Caki2 (cell line): ENCODE measurements at places on chromosomes 7 and 10.

GRCh38 chr7:98472521-98472954, 71.6 kb upstream of the BAIAP2L1 start:
- DNase-seq: no peak

DNA sequence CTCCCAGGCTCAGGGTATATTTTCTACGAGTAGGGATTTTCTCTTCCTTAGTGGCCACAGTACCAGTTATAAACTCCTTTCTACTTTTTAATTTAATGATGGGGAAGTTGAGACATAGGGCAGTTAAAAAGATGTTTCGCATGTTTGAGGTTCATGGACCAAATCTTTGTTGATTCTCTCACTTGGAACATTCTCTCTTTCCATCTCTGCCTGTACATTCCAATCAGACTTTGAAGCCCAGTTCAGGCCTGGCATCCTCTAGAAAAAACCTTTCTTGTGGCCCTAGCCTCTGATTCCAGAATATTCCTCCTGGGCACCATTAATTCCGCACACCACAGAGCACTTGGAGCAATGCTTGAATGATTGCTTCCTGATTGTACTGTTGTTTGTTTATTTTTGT, 18.5 kb downstream of the SLC13A4 start:
- DNase-seq: no peak

DNA sequence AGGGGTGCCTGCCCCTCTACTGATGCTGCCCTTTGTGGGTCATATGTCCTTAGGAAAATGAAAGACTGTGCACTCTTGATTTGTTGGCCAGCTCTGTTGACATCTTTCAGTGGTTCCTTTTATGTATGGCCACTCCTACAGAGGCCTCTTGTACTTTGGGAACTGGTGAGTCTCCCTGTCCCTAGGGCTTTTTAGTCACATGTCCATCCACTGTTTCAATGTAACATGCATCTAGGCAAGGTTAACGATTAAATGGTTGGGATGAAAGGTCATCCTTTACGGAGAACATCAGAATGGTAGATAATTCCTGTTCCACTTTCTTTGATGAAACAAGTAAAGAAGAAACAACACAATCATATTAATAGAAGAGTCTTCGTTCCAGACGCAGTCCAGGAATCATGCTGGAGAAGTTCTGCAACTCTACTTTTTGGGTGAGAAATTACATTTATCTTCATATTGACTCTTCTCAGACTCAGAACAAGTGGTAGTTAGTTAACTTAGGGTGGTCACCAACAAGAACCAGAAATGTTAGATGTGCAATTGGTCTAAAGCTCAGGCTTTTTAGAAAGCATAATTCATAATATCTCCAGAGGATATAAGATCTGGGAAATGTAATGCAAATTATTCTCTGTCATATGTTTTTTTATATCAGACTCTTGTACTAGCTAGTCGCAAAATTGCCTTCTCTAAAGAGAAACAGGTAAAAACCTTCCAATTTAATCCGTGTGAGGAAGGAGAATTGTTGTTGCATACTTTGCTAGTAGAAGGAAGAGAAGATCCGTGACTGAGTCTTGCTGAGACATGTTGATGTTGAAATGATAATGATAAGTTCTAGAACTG, at the start of gene ABCC2:
TSS of gene ABCC2 (plus strand) at position 194 of the 840 bp plus-strand sequence. CDS start at position 399, 205 bp downstream.
- DNase-seq: peak; percentile 84

DNA sequence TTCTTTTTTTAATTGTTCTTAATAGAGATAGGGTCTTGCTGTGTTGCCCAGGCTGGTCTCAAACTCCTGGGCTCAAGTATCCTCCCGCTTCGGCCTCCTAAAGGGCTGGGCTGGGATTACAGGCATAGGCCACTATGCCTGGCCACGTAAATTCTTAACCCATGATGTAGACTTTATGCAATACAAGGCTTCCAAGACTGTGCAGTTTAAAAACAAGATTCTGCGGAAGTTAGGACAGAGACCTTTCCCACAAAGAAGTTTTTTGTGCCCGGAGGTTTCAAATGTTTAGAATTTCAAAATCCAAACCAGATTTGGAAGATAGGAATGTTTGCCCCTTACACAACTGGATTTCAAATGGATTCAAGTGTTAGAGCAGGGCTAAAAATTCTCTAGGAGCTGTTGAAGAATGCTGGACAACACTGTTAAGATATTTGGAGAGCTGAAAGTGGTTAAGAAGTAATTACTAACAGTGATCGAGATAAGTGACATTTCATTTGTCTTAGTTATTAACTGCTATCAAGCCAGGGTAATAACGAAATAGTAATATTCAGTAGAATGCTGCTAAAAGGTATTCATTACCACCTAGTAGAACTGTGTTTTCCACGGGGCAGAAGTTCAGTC, 7.4 kb downstream of the APBB1IP start:
- no peak for DNase-seq

- DNase-seq: no peak
Observed at GRCh38 chr7:42745357-42746059, 166.4 kb downstream of the C7orf25 start.

- no peak for DNase-seq
Observed at GRCh38 chr10:66926841-66927240, 1.0 kb downstream of the LRRTM3 start.

- DNase-seq: no peak
Observed at GRCh38 chr7:480531-481218, 39.0 kb downstream of the PDGFA start.

GRCh38 chr7:106501605-106502580, 159.1 kb downstream of the CCDC71L start:
- no peak for DNase-seq

DNA sequence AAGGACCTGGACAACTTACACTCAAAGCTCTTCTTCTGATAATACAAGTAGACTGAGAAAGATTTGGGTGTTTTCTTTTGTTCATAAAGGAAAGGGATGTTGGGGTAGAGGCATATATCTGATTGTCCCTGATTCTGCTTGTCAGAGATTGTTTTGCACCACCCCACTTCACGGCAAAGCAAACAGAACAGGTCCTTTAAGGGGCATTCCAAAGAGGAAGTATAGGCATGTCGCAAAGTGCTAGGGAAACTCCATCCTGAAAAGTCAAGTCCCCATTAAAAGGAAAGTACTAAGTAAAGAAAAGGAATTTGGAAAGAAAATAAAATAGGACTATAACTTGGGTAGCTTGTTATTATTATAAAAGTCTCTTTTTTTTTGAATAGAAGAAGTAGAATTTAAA, 233.0 kb downstream of the DNAJB9 start:
- DNase-seq: no peak

- DNase-seq: peak; percentile 97
Observed at GRCh38 chr10:126199221-126199998, 188.9 kb downstream of the ADAM12 start.

- no peak for DNase-seq
Observed at GRCh38 chr7:141519623-141520022, 31.6 kb upstream of the AGK start.

DNA sequence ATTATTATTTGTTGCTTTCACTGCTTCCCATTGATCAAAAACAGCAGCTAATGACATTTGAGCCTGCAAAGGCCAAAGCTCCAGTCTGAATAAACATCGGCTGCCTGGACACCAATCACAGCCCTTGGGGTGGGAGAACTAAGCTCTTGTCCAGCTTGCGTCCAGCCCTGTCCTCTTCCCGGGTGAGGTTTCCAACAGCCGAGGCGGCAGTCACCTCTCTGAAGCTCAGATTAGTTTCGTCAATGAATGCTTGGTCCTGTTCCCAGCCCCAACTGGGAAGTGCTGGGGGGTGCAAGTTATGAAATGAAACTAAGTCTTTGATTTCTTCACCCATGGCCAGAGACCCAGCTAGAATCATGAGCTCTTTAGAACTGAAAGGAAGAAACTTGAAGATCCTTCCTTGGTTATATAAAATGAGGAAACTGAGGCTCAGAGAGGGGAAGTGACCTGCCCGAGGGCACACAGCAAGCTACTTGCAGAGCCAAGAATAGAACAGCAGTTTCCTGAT, 114.0 kb upstream of the TCF7L2 start:
- DNase-seq: no peak

DNA sequence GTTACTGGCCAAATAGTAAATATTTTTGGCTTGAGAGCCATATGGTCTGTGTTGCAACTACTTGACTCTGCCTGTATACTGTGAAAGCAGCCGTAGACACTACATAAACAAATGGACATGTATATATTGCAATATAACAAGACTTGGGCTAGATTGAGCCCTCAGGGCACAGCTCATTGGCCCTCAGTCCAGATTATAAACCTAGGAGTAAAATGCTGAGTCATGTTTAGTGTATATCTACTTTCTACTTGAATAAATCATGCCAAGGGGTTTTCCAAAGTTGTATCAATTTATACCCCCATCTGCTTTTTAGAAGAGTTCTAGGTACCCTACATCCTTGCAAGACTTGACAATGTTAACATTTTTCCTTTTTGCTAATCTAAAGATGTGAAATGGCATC, 27.4 kb upstream of the POU6F2 start:
- peak; percentile 14 for DNase-seq

- no peak for DNase-seq
Observed at GRCh38 chr7:81433206-81433605, 336.6 kb downstream of the HGF start.

GRCh38 chr7:116952635-116953371, 498 bp upstream of the ST7 start:
- peak; percentile 52 for DNase-seq

GRCh38 chr10:102072673-102073527, 7.8 kb downstream of the HPS6 start:
- peak; percentile 64 for DNase-seq

GRCh38 chr10:7359954-7360353, 50.9 kb downstream of the SFMBT2 start:
- DNase-seq: no peak

DNA sequence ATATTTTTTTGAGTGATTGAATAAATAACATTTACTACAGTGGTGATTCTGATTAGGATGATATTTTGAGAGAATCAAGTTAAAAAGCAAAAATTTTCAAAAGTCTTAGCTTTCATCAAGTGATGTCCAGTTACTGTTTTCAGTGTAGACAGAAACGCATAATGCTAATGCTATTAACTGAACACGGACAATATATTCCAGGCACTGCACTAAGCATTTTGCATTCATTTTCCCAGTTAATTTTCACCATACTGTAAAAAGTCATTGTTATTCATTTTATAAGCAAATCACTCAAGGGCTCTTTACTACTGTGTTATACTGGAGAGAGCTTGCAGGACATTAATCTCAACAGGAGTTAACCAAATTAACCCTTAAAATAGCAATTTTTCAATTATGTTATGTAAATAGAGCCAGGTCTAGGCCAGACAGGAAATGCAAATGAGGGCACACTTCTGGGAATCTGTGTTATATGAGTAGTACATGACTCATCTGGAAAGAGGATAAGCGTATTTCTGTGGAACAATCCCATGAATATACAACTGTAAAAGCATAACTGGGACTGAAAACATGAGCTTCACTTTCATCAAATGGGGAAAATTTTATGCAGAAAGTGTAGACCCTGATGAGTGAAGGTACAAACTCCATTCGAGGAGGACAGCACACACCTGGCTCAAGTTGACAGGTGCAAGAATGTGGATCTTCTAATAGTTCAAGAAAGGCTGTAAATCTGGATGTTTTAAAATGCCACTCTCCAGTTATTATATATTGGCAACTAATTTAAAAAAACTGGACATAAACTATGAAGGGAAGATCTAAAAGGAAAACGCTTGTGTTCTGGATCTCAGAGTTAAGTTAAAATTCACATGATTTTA, 75.4 kb downstream of the ANK3 start:
- peak; percentile 29 for DNase-seq

DNA sequence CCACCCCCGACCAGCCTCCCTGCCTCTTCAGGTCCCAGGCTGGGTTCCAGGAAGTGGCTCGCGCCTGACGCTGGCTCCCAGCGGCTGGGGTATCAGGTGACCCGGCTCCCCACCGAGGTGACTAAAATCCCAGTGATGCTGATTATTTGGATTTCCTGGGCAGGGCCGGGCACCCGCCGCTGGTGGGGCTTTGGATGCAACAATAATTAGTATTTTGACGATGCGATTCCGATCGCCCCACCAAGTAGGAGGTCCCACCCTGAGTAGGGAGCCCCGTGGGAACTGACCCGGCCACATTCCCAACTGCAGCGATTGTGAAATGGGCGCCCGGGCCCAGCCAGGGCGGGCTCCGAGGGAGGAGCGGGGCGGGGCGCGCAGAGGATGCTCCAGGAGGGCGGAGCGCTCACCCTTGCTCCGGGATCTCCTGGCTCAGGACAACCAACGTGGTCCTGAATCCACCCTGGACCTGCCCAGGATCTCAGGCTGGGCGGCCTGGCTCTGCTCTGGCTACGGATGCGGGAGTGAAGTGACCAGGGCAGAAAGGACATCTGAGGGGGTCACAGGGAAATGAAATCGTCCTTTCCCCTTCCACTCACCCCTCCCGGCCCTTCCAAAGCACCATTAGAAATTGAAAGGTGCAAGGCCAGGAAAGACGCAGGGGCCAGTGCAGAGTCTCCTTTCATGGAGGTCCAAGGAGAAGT, 32.6 kb downstream of the DUSP5 start:
- peak; percentile 66 for DNase-seq

GRCh38 chr7:45689797-45690761, 115.9 kb downstream of the ADCY1 start:
- no peak for DNase-seq

DNA sequence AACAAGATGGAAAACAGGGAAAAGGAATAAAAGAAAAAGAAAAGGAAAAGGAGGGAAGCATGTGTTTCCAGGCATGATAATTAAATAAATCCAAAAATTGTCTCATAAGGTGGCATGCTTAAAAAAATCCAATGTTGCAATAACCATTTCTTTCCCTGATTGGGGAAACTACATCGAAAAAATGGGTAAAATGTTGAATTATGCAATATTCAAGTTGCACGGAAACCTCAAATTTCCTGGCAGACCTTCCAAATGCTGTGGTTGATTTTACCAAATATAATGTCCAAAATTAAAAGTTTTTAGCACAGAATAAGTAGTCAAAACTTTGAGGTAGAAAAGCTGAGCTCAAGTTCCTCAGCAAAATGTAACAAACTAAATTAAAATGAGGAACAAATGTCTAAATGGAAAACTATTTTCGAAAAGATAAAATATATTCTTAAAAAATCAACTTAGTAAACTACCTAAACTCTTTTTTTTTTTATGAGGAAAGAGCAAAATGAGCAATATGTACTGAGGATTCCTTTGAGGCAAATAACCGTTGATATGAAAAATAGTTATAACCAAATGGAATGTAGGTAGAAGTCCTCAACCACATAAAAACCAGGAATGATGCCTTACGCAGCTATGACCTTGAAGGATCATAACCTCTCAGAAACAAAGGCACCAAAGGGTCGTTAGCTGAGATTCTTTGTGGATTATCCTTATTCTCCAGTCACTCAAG, 52.6 kb downstream of the MACC1 start:
- no peak for DNase-seq
